ENCODE measurements at places on chromosomes 1 and 21.

DNA sequence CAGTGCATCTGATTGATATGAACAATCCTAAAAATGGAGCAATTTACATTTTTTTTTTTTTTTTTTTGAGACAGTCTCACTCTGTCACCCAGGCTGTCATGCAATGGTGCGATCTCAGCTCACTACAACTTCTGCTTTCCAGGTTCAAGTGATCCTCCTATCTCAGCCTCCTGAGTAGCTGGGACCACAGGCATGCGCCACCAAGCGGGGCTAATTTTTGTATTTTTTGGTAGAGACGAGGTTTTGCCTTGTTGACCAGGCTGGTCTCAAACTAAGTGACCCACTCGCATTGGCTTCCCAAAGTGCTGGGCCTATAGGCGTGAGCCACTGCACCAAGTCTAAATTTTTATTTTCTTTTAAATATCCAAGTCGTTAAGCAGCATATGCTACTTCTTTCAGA lies 109.0 kb downstream of the FAF1 start:
- DNase-seq, result no peak

GRCh38 chr1:162823231-162823630 lies 32.7 kb downstream of the HSD17B7 start:
- no peak for DNase-seq

DNA sequence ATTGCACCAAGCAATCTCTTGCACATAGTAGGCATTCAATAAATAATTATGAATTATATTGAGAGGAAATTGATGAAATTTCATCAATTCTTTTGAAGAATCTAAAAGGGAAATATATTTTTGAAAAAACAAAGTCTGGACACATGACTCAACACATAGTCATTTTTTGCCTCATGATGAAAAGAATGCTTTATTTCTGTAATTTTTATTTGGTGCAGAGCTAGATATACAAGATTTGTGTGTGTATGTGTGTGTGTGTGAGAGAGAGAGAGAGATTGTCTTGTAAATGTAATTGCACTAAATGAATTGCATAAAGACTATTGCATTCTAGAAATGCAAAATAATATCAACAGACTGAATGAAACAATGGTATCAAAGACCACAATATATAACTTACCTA lies 206.2 kb upstream of the C1orf87 start:
- DNase-seq, result no peak

- no peak for DNase-seq
Measured at GRCh38 chr1:166980818-166981217, 5.5 kb upstream of the ILDR2 start.

GRCh38 chr1:221335161-221336101 lies 406.5 kb downstream of the DUSP10 start:
- peak; percentile 65 for DNase-seq

- DNase-seq, result no peak
Measured at GRCh38 chr1:233190987-233191386, 104.5 kb downstream of the PCNX2 start.

GRCh38 chr1:210516092-210516656 lies 187.5 kb downstream of the HHAT start:
- DNase-seq, result no peak

DNA sequence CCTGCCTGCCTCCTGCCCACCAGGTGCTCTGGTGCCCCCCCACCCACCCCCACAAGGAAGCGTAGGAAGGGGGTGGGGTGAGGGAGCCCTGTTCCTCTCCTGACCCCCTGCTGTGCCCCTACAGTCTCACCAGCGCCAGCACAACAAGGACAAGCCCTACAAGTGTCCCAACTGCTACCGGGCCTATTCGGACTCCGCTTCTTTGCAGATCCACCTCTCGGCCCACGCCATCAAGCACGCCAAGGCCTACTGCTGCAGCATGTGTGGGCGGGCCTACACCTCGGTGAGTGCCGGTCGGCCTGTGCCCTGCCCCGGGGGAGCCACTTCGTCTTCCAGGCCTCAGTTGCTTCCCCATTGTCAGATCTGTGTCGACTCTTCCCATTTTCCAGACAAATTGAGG lies 25.9 kb downstream of the A3GALT2 start:
- DNase-seq, result no peak

DNA sequence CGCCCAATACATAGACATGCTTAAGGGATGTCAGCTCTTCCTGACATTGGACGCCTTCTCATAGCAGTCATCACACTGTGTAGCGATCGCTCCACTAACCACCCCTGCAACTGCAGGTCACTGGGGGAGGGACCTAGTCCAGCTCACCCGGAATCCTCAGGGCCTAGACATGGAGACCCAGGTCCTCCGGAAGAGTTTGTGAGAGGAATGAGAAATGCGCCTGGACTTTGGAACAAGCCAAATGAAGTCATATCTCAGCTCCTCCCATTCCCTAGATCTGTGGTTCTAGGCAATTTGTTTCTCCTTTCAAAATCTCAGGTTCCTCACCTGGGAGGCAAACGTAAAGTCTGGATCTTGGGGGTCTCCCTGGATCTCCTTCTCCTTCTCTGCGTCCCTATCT lies 253.3 kb downstream of the KAZN start:
- DNase-seq, result no peak

DNA sequence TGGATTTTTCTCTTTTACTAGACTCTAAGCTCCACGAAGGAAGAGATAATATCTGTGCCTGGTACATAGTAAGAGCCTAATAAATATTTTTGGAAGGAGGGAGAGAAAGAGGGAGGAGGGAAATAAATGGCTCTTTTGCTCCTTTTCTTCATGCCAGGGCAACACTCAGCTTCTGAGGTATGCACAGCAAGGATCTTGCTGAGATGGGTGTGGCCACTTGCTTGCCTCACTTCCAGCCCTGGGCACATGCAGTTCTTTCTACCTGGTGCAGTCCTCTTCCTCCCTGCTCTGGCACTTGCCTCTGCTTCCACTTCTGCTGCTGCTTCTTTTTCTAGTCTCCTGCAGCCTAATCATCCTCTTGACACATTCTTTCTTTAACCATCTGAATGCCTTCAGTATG lies 148.1 kb downstream of the FGGY start:
- DNase-seq, result no peak

GRCh38 chr1:180029524-180030135 lies 75.0 kb downstream of the CEP350 start:
- no peak for DNase-seq

DNA sequence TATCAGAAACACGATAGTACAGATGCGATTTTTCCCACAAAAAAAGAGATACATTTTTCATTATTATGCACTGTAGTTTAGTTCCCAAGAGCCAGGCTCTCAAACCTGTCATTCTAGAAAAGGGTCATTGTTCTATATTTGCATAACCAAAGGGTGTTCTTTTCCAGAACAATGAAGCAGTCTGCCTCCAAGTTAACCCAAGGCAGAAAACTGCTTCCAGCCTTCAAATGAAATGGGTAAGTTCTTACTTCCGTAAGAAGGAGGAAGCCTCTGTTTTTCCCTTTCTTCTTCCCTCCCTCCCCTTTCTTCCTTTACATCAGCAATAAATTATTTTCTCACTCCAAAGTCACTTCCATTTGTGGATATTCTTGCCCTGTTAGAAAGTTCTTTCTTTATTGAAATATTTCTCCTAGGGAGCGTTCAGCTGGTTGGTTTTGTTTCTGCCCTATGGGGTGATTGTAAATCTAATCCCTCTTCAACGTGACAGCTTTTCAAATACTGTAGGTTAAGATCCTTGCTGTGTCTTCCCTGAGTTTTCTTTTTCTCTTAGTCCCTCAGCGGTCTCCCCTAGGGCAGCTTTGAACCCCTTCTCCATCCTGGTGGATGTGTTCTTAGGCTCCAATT lies 77.3 kb upstream of the PTGFRN start:
- no peak for DNase-seq

GRCh38 chr1:179325836-179326235 lies 32.2 kb downstream of the SOAT1 start:
- no peak for DNase-seq

GRCh38 chr1:201637282-201638079 lies 98.6 kb downstream of the NAV1 start:
- DNase-seq, result no peak

DNA sequence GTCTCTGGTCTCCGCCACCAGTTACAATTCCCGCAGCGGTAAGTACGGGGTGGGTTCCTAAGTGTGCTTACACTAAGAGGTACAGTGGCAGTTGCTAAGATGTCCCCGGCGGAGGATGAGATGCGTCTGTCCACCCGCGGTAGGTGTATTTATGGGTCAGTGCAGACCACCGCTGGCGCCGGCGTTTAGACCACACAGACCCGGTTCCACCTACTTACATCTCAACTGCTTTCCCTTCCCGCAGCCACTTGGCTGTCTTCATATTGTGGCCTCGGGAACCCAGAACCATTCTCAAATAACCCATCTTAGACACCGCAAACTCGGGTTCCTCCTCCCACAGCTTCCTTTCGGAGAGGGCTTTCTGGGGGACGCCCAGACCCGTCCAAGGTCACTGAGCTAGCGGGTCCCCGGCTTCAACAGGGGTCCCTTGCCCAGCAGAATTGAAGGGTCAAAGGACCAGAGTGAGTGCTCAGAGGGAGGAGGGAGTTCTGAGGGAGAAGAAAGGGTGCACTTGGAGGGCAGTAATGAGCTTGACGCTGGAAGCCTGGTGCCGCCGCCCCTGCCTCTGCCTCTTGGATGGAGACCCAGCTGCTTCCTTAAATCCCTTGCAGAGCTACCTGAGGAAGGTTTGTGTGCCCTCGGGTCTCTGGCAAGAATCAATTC lies 8.6 kb downstream of the NR5A2 start:
- no peak for DNase-seq

- DNase-seq, result no peak
Measured at GRCh38 chr1:11105586-11105985, 5.9 kb upstream of the EXOSC10 start.

DNA sequence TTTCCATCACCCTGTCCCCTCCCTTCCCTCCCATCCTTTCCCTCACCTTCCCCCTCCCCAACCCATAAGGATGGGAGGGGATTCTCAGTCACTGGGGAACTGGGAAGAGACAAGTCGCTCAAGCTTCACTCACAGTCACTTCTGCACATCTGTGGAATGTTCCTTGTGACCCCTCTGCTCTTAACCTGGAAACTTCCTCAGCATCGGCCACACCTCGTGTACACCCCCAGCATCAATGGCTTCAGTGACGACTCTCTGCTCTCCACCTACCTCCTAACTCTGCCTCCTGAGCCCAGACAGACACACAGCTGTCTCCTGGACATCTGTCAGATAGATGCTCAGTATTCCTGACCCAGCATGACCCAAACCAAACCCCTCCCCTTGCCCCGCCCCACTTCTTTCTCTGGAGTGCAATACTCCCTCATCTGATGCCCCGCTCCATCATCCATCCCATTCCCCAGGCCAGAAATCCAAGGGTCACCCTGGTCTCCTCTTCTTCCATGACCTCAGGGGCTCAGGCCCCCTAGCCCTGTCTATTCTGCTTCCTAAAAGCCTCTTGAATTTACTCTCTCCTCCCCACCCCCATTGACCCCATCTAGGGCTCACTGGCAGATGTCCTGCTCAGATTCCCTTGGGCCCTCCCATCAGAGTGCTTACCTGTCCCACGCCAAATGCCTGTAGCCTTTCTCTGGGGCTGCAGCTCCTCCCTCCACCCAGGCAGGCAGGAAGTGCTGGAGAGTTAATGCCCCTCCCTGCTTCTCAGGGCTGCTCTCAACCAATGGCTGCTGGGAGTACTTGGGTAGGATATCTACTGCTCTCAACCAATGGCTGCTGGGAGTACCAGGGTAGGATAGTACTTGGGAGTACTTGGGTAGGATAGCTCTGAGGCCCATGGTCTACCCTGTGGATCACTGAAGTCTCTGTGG lies 83.1 kb upstream of the CSF3R start:
- no peak for DNase-seq

DNA sequence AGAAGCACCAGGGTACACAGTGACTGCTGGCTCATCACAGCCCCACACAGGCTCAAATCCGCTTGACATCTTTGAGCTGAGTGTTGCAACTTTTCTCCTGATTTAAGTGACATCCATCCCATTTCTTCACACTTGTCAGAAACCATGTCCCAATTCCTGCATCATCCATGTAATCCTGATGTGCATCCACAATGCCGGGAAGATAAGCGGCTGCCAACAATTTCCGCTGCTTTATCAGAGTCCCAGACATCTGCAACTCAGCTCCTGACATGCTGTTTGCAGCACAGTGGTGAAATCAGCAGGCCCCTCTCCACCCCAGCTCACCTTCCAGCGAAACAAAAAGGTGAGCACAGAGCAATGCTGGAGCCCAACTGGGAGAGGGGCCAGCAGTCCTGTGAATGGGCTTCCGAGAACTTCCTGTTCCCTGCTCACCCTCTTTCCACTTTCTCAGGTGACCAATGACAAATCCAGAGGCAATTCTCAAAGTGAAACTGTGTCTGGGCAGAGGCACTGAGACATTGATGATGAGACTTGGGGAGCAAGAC lies 581.0 kb downstream of the AJAP1 start:
- DNase-seq, result no peak

DNA sequence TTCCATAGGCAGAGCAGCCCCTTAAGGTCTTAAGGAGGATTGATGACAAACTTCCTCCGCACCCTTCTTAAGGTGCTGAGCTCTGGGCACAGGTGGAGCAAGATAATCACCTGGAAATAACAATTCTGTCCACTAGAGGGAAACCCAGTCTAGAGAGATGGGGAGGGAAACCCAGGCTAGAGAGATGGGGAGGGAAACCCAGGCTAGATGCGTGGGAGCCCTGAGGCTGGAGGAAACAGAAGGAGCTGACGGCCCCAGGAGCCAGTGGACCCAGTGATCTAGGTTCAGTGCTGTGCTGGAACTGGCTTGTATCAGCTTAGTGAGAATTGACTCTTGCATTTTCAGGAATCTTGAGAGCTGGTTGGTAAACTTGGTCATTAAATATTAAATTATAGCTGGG lies 17.8 kb upstream of the MYCL start:
- DNase-seq, result no peak

DNA sequence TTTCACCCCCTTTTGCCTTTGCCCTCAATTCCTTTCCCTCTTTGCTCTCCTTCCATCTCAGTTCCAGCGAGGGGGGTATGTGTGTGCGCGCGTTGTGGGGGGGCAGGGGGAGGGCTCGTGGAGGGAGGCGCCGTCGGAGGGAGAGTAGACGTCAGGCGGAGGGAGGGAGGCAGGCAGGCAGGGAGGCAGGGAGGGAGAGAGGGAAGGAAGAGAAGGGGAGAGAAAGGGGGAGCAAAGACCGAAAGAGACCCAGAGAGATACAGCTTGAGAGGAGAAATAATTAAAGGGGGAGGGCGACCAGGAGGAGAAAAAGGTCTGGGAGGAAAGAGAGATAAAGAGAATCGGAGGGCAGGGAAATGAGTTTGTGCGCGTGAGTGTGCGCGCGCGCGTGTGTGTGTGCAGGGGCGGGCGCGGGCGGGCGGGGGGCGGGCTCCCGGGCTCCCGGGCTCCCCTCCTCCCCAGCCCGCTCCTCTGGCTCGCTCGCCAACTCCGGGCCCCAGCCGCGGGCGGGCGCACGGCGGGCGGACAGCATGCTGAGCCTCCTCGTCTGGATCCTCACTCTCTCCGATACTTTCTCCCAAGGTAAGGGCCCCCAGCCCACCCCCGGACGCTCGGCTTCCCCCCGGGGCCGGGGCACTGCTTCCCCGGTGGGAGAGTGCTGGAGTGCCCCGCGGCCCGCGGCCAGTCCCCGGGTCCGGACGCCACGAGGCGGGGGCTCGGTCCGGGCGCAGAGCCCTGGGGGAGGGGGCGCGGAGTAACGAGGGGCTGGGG lies at the start of gene KIRREL1:
Gene KIRREL1, plus strand, starts transcription at position 499 of the 771 bp plus-strand sequence. Its CDS starts 32 bp downstream, at position 531.
- DNase-seq, result no peak

Measured in kidney epithelial cell (primary cell).